Thyroid gland (tissue), 4 donors: ENCODE measurements at places on chromosomes 11 and 22. TPM values are rescaled to one million over a fixed set of nuclear protein-coding genes. Genes with fewer than 3 reads are reported as not detected.

Gene QSER1
- 35.5 TPM for total RNA-seq

Gene APOL5
- not detected for total RNA-seq

Gene NXPE4
- total RNA-seq = not detected

Gene OR4D5
- 1.7 TPM for total RNA-seq

Gene NCR3LG1
- total RNA-seq = 6.9 TPM

Gene CWF19L2
- 50.9 TPM for total RNA-seq

Gene NNMT
- 78.1 TPM for total RNA-seq

Gene OLFML1
- total RNA-seq = 2.7 TPM

Gene UBQLNL
- total RNA-seq = 1.1 TPM

Gene ANO1
- total RNA-seq = 40.8 TPM

Gene OR52I1
- not detected for total RNA-seq

Gene IL17REL
- total RNA-seq = not detected

Gene IGSF9B
- 36.5 TPM for total RNA-seq

Gene TTLL8
- total RNA-seq = not detected

Gene FAM89B
- 40.5 TPM for total RNA-seq

Gene CACNA1I
- total RNA-seq = 3.7 TPM

Gene CASP5
- not detected for total RNA-seq

Gene MMP13
- total RNA-seq = not detected

Gene TTLL1
- 6.7 TPM for total RNA-seq

Gene BCO2
- 13.2 TPM for total RNA-seq

Gene CLDN25
- not detected for total RNA-seq

Gene OR2AT4
- total RNA-seq = not detected

Gene LIF
- 2.1 TPM for total RNA-seq

Gene TBX10
- total RNA-seq = not detected

Gene LRRC4C
- total RNA-seq = 13.9 TPM
